ENCODE measurements at places on chromosomes 7 and 10.

DNA sequence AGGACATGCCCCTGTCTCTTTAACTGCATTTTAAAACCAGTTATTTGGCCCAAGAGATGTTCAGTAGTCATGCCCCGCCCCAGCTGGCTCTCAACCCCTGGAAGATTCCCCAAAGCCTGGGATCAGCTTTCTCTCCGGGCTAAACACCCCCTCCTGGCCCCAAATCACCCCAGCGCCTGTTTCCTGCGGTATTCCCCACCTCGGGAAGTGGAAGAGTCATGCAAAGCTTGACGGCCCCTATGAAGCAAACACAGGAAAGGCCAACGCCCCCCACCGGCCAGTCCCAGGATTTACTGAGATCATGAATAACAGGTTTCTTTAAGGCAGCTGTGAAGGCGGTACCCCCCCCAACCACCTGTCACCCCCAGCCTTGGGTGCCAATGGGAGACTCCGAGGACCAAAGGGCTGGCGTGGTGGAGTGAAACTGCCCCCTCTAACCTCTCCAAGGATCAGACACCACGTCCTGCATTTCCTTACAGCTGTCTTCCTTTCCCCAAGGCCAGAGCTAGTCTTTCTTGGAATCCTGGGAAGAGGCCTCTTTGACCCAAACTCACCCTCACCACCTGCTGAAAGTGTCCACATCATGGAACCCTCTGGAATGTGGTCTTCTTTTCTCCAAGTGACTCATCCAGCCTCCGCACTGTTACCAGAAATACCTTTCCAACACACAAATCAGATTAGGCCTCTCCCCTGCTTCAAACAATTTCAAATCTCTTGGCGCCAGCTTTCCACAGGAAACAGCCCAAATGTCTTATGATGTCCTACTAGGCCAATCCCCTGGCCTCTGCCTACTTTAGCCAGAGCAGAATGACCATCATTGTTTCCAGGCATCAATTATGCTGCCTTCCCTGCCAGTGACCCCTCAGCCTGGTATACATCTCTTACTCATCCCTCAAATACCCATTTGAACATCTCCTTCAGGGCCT lies 301.5 kb downstream of the ZEB1 start:
- no peak for DNase-seq

DNA sequence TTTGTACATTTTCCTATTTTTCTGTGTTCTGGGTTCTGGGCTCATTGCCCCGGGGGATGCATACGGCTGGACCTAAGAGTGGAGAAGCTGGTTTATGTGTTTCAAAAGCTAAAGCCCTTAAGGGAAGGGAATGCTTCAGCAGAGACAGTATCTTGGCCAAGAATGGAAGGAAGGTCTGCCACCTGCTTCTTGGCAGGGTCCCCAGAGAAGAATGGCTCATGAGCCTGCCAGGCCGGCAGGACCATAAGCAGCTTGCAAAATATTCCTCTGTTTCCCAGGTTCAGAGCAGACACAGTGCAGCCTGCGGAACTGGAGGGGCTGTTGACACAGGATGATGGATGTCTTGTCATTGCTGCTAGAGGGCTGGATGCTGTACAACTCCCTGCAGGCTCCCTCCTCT lies 7.8 kb upstream of the ABHD11 start:
- no peak for DNase-seq

- no peak for DNase-seq
Measured at GRCh38 chr10:90718182-90718581, 139.7 kb downstream of the HTR7 start.

- DNase-seq: no peak
Measured at GRCh38 chr7:131000389-131000788, 266.4 kb upstream of the KLF14 start.

DNA sequence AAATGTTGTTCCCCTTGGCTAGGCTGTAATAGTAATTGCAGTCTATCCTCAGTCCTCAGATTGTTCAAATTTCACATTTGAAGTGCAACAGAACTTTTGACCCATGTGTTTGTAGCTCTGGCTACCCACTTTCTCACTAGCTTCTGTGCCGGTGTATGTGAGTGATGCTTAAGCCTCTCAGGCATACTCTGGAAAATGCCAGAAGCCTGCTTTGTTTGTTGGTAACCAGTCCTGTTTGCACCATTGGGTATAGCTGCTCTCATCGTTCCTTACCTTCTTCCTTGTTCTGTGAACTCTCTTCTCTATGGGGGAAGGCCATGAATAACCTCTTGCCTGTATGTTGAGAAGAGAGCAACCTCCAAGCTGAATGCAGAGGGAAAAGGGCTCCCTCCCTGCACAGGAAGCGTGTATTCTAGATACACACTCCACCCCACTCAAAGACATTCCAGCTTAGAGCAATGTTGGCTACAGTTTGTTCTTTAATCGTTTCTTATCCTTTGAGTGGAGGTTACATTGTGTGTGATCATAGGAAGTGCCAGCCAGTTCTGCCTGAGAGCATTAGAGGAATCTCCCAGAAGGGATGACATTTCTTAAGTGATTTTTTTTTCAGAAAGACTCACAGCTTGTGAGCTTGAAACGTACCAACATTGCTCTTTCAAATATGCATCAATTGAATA lies 40.5 kb downstream of the C1QL3 start:
- no peak for DNase-seq

GRCh38 chr10:17580885-17581284 lies 36.3 kb downstream of the HACD1 start:
- DNase-seq: no peak

- DNase-seq: no peak
Measured at GRCh38 chr10:70751356-70751755, 33.8 kb downstream of the TBATA start.

DNA sequence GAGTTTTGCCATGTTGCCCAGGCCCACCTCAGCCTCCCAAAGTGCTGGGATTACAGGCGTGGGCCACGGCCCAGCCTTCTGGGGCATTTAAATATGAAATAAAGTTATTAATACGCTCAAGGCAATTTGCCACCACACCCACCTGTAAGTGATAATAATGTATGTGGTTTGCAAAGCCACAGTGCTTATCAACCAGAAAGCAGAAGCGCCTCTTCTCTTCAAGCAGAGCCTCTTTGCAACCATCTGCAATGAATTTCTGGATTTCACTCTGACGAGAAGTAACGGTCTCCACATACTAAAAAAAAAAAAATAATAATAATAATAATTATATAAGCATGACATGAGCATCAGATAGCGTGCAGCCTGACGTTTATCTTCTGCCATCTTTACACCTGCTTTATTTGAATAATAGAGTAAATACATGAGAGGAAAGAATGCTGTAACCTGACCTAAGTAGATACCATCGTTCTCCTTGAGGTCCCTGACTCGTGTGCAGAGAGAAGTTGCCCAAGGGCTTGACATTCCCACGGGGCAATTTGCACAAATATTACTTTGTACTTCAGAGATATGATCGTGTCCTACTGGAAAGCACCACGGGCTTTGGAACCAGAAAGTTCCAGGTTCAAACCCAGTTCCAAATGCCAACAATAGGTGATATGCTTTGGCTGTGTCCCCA lies 34.0 kb downstream of the BRI3 start:
- DNase-seq: no peak
